Suppressor macrophage (primary cell): ENCODE measurements at places on chromosomes 1 and 21.

DNA sequence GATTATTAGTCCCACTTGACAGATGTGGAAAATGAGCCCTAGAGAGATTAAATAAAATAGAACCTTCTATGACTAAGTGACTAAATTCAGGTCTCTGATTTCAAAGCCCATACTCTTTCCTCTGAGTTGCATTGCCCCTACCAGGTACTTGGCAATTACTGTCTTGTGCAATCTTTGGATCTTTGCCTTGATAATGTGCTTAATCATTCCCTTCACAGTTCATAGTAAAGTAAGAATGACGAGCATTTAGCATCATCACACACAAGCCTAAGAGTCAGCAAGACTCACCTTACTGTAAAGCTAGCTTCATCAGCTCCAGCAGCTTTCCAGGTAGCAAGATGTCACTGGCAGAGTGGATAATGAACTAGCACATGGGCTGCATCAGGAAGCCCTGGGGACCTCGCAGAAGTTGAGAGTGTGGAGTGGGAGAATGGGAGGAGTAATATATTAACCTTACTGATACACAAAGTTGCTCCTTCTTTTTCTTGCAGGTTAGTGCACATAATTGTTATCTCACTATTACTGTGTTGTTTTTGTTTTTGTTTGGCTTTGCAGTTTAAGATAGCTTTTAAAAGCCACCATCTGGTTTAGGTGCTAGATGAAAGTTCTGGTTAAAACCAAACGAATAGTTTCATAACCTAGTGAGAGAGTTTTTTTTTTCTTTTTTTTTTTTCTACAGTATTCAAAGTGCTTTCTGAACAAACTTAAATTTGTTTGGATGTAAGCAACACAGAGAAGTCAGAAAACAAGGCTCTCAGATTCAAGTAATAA lies 71.8 kb downstream of the PBX1 start:
- no peak for DNase-seq

DNA sequence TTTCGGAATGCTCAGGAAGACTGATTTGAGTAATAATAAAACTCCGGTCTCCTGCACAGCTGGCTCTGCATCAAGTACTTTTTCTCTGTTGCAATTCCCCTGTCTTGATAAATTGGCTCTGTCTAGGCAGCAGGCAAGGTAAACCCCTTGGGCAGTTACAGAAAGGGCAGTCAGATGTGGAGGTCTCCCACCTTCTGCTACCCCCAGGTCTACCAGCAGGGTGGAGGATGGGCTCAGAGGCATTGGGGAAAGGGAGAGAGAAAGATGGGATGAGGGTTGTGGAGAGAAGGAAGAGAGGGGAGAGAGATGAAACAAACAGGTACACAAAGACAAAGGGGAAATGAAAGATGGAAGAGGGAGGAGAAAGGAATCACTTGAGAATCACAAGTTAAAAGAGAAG lies 156.8 kb downstream of the MIS18A start:
- DNase-seq: no peak

GRCh38 chr21:37644636-37645035 lies 271.6 kb downstream of the KCNJ6 start:
- no peak for DNase-seq

GRCh38 chr1:47592296-47593012 lies 154.6 kb downstream of the FOXD2 start:
- no peak for DNase-seq

DNA sequence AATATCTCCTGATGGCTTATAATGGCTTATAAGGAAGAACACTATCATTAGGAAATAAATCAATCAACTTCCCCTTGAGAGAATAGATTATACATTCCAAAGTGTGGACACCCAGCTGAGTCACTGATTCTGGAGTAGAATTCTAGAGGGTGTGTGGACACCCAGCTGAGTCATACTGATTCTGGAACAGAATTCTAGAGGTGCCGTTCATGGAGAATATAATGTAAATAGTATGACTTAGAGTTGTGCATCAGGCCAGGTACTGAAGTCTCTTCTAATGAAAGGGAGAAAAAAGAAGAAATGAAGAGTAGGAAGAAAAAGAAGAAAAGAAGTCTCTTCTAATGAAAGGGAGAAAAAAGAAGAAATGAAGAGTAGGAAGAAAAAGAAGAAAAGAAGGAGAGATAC lies 2.4 kb upstream of the USP33 start:
- peak; percentile 41 for DNase-seq

- DNase-seq: no peak
Observed at GRCh38 chr1:69985901-69986439, 219.4 kb downstream of the LRRC40 start.

DNA sequence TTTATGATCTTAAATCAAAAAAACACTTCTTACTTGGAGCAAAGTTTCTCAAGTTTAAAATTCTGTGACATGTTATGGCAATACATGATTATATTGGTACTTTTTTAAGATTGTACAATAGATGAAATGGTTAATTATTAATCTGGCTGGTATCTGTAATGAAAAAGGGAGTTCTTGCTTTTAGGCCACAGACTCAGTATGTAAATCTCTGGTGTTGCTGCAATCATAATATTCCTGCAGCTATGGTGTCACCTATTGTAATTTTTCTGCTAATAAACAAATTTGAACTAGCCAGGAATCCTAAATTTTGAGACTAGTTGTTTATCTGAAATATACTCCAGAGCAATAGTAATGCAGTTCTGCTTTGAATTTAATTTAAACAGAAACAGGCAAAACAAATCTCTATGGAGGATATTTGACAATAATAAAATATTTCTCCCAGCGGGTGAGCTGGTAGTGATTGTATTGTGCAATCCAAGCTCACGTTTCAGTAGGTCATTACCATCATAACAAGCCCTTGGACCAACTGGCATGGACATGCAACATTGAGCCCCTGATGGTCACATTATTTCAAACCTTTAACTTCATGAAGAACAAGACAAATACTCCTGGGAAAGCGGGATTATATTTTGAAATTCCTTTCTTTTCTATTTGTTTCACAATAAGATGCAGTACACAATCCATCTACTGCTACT lies 77.2 kb upstream of the USH2A start:
- DNase-seq: no peak

DNA sequence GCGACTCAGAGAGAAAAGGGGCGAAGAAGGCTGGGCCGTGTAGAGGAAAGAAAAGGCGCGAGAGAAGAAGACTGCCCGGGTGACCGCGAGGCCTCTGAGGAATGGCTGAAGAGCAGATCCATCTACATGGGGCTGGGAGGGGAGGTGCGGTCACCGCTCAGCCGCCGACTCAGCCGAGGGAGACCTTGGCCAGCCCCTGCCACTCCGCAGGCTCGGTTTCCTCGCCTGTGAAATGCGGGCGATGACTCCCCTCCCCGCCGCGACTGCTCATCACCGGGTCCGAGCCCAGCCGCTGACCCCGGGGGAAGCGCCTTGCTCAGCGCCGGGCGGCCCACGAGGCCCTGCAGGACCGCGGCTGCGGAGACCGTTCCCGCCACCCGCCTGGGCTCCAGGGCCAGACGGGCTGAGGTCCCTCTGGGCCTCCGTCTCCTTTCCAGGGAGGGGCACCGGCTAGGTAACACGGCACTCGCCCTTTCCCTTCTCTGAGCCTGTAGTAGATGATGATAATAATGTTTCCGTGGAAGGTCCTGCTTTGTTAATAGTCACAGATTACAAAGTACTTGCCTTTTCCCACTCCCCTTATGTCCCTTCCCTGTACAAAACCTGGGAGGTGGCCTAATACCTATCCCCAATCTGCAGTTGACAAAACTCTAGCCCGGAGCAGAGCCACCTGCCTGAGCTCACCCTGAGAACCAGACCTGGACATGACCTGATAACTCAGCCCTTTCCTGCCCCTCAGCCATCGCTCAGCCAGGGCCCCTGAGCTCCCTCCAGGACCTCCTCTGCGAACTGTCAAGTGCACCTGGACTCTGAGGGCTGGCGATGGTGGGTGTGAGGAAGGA lies 1.6 kb upstream of the BSND start:
- no peak for DNase-seq

DNA sequence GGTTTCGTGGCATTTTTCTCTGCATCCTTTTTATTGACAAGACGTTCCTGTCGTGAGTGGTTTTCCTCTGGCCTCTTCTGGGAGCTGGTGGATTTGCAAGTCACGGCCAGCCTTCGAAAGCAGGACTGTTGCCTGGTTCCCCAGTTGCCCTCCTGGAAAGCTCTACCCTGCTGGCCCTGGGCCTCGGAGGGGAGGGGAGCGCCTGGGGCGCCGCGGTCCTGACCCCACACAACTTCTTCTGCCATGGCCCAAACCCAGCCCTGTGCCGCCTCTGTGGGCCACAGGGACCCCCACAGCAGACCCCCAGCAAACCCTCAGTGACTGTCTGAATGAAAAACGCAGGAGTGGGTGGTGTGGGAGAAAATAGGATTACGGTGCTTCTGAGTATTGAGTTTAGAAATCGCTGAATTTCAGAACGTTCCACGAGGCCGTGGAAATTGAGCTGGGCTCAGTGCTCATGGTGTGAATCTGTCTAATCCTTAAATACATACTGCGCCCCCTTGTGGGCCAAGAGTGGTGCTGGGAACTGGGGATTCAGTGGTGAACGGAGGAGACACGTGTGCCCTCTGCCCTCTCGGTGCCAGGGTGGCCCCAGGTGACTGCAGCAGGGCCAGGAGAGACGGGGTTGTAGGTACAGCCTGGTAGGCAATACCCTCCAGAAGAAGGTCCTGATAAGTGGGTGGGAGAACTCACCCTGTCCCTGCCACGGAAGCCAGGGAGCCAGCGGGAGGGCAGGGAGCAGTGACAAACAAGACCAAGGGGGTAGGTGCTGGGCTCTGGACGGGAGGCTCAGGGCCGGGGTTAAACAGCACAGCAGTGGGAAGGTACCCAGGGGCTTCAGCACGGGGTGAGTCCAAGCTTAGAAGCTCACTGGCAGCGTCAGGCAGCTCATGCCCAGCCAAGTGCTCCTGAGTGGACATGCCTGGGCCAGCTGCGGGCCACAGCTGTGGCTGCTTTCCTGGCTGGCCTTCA lies 101.2 kb upstream of the COL6A1 start:
- DNase-seq: peak; percentile 77

GRCh38 chr21:28725396-28725795 lies 267.3 kb downstream of the LTN1 start:
- no peak for DNase-seq

GRCh38 chr1:147162093-147162492 lies 10.2 kb downstream of the PRKAB2 start:
- DNase-seq: no peak
